CD4-positive, alpha-beta T cell treated with Interleukin-15 for 4 hours (primary cell): ENCODE measurements at places on chromosomes 11 and 22.

DNA sequence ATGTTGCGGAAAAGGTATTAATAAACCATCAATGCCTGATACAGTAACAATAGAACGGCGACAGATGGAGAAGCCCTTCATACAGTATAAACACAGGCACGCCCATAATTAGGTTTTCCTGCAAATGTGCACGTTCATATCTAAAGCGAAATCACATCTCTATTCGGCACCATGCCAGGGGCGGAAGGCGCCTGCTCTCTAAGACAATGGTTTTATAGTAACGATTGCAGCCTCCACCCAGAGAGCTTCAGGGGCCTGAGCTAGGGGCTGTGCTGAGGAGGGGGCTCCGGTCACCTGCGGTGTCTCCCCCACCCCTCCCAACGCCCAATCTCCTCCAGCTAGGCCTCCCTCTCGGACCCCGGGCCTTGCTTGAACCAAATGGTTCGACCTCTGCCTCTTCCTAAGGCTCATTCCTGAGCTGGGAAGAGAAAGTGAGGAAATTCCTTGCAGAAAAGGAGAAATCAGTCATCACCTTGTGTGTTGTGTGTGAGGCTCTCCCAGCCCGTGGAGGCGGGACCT is 9.6 kb downstream of the KRTAP5-5 start:
- no peak for DNase-seq

DNA sequence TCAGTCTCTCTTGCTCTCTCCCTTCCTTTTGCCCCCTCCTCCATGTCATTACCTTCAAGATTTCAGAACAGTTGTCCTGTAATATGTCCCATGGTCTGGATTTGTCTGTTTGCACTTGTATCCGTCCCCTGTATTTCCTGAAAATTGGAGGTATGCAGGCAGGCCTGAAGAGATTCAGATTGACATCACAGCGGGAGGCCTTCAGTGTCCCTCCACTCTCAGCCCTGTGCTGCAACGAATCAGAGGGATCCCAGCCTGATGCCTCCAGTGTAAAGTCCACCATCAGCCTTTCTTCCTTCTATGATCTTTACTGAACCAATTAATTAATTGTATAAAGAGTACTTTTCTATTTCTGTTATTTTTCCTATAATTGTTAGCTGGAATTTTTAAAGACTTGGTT is 57.3 kb downstream of the ELMOD1 start:
- no peak for DNase-seq

- DNase-seq: no peak
Measured at GRCh38 chr11:13009921-13010748, 1.0 kb downstream of the RASSF10 start.

- no peak for DNase-seq
Measured at GRCh38 chr22:44192098-44192815, 11.5 kb downstream of the PARVG start.

DNA sequence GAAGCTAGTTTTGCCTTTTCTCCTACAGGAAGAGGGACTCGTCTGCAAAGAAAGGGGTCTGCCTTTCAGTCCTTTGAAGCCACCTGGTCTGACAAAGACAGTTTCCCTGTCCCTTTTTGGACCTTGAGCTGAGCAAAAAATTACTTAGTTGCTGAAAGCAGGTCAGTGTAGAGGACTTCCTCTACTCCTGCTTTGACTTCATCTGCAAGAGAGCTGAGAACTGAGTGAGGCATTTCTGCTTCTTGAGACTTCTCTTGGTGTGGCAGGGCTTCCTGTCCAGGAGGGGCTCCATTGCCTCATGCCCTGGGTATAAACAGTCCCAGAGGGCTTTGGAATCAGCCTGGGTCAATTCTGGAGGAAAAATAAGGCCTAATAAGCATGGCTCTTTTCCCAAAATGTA is 73.1 kb downstream of the ZNRF3 start:
- DNase-seq: no peak

- DNase-seq: no peak
Measured at GRCh38 chr11:95586155-95586554, 203.4 kb downstream of the FAM76B start.

GRCh38 chr11:61331651-61332050 is 1.3 kb downstream of the DDB1 start:
- DNase-seq: no peak

- no peak for DNase-seq
Measured at GRCh38 chr22:17331690-17332089, 37.6 kb upstream of the CECR2 start.

GRCh38 chr11:129935723-129936122 is 40.3 kb upstream of the NFRKB start:
- no peak for DNase-seq

- no peak for DNase-seq
Measured at GRCh38 chr11:131938351-131938751, 567.9 kb downstream of the NTM start.

DNA sequence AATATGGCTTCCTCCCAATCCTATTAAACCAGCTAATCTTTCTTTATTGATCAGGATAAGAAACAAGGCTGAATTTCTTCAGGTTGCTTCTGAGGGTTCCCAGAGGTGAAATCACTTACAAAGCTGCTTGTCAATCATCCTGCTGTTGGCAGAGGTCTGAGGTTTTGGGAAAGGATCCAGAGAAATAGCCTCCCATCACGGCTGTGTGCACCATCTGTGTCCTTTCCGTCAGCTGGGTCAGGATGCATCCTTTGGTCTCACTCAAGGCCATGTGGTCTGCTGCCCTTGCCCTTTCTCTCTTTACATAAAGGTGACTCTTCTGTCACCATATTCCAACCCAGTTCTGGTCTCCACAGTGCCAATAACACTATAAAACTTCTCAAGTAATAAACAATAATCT is 113.4 kb upstream of the TEAD1 start:
- DNase-seq: no peak

DNA sequence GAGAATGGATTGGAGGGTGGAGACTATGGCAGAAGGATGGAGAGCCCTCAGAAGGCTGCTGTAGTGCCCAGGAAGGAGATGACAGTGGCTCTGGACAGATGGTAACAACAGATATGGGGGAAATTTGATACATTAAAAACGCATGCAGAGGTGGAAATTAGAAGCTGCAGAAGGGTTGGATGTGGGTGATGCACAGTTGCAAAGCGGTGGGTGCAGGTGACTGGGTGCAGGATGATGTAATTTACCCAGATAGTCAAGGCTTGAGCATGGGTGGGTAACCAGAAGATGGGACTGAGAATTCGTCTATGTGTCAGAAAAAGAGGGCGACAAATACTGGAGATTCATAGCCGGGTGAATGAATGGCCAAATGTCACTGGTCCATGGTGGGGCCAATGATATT is 570.3 kb downstream of the MN1 start:
- no peak for DNase-seq

DNA sequence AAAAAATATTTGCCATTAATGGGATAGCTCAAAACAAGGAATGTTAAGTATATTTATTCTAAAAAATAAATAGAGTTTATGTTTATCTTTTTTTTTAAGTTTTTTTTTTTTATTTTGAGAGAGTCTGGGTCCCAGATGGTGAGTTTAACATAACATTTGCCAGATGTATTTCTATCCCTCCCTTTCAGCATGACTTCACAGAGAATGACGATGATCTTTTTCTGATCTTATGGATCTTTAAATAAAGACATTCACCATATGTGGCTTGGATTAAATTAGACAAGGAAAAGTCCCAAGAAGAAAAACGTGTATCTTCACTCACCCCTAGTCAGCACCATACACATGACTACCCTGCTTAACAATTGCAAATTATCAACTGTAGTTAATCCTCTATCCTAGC is 839.8 kb upstream of the CNTN5 start:
- DNase-seq: no peak

- DNase-seq: no peak
Measured at GRCh38 chr22:45202333-45203149, 38.2 kb downstream of the KIAA0930 start.

GRCh38 chr11:45109400-45109799 is 37.0 kb upstream of the PRDM11 start:
- DNase-seq: no peak

DNA sequence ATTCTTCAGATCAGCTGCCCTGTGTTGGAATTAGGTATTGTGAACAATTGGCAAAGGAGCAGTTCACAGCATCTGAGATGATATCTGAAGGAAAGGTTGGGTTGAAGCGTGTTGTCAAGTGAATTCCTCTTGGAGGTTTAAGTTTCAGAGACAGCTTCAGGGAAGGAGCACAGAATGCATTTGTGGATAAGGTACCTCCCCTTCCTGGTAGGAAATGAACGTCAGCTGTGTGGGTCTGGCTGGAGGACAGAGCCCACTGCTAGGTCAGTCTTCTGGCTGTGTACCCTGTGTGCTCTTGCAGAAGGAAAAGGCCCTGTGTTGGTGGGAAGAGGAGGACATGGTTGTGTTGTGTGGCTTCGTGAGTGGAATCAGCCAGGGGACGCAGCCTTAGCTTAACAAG is 88.1 kb upstream of the GAL start:
- DNase-seq: no peak

DNA sequence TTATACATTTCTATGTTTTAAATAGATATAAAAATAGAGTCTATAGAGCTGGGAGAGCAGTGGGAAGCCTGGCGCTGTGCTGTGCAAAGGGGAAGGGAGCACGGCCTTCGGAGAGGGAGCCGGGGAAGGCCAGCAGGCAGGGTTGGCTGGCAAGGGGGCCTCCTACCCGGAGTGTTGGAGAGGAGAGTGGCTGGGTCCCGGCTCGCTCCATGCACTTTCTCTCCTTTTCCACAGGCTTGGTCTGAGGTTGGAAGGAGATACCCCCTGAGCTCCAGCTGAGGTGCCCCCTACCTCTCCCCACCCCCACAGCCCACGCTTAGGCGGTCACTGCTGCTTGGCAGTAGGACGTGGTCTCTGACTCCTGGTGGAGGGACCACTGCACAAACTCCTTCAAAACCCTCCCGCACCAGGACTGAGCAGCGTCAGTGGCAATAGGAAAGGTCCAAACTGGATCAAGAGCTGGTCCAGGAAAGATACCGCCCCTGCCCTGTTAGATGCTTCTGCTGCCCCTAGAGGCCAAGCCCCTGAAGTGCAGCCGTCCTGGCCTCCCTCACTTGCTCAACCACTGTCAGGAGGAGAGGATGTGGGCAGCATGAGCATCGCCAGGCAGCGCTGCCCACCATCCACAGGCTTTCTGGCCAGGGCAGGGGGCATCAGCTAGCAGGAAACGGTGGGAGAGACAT is 52.9 kb downstream of the SYT13 start:
- peak; percentile 55 for DNase-seq

- no peak for DNase-seq
Measured at GRCh38 chr22:45475063-45475747, 27.5 kb upstream of the FBLN1 start.
